ENCODE measurements at places on chromosomes 2 and 18.

DNA sequence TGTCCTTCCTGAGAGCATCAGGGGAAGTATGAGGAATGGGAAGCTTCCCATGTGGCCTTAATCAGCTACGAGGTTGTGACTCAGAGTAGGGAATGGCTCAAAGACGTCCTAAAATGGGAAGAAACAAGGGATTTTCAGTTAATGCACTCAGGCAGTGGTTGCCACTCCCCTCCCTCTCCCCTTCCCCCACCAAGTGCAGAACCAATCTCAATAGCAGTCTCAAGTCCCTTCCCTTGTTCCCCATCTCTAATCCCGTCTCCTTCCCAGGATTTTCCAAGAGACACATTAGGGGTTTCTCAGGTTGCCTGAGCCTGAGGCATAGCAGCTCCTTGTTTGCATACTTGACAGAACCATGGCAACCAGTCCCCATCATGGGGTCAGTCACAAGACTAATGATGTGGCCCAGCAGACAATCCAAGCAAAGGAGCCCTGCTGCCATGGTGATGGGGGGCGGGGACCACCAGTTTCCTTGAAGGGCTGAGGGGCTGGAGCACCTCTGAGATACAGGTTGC lies 18.2 kb upstream of the RESP18 start:
- no peak for DNase-seq

DNA sequence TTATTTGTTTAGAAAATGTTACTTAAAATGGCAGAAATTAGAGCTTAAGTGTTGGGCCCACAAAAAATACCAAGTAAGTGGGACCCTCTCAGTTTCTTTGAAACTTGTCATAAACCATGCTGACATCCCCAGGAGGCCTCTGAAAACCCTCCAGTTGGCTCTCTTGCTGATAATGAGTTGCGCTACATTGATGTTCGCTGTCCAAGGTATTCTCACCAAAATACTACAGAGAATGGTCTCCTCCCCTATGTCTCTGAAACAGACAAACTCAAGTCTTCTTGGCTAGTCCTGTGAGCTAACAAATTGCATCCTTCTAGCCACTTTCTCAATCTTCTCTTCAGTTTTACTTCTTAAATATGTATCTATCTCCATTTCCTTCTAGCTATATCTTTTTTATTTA lies 669.4 kb downstream of the IRS1 start:
- peak; percentile 25 for DNase-seq

- no peak for DNase-seq
Observed at GRCh38 chr2:211259831-211260476, 703.6 kb downstream of the CPS1 start.

GRCh38 chr18:38759457-38759856 lies 1193.9 kb upstream of the CELF4 start:
- no peak for DNase-seq

DNA sequence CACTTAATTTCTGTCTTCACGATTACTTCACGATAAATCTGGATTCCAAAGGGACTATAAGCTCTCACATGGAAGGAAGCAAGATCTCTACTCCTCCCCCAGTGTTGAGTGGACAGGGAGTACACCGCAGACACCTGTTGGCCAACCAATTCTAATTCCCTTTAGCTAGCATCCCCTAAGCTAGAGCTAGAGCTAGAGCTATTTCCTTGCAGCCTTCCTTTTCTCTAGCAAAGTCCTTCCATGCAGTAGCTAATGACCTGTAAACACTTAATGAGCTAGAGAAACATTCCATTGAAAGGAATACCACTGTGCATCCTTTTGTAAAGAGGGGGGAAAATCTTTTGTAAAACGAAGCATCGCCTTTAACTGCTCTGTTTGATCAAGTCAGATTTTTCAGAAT lies 56.5 kb downstream of the BCL11A start:
- no peak for DNase-seq

DNA sequence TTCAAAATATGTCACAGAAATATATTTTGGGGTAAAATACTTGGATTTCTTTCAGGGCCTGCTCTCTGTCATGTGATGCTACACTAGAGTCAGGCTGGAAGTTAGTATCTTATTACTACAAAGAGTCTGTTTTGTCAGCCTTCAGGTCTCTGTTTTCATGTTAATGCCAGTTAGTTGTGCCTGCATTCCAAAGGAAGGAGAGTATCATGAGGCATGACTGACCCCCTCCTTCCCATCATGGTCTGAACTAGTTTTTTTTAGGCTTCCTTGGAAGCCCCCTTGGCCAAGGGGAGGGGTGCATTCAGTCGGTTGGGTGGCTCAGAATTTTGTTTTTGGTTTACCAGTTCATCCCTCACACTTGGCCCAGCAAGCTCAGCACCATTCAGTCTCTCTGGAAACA lies 318.0 kb downstream of the ALK start:
- DNase-seq, result no peak

GRCh38 chr18:7524786-7525185 lies 42.3 kb upstream of the PTPRM start:
- DNase-seq, result no peak

DNA sequence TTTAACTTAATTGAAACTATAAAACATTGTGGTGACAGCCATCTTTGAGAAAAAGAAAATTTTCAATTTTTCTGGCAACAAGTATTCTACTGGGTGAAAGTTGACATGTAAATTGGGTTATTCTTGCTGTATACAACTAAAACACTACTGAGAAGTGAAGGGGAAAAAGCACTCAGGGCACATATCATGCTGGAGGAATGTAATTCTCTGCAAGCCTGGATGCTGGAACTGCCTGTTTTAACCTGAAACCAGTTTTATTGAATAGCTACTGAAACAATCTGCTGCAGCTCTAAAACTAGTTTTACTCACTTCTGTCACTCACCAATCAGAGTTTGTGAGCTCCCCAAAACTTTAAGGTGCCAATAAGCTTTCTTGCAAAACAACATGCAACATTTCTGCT lies 1136.0 kb downstream of the LRP1B start:
- no peak for DNase-seq

GRCh38 chr2:170047331-170048065 lies 130.4 kb upstream of the MYO3B start:
- no peak for DNase-seq

DNA sequence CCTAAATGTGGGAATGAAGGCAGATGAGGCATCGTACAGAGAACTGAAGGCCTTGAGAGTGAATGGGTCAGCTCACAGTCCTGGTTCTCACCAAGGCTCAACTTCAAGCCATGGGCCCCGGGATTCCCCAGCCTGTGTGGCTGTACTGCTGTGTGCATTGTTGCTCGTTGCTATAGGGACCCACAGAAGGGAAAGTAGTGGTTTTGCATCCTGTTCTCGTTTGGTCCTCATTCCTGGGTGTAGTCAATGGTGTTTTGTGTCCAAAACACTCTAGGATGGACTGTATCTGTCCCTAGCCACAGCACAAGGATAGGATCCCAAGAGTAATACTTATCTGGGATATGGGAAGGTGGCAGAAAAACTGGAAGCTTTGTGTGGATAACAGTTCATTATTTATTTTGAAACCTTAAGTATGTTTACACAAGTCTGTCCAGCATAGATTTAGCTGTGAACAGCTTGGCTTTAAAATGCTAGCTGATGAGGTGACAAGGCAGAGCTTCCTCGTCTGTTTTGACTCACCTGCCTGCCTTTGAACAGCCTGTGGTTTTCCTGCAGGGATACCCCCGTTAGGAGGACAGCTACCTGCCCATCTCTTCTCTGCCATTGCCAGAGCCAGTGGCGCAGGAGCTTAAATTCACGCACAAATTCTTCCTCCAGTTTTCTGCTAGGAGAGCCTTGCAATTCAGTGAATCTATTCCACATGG lies 85.0 kb downstream of the WDSUB1 start:
- DNase-seq, result no peak

DNA sequence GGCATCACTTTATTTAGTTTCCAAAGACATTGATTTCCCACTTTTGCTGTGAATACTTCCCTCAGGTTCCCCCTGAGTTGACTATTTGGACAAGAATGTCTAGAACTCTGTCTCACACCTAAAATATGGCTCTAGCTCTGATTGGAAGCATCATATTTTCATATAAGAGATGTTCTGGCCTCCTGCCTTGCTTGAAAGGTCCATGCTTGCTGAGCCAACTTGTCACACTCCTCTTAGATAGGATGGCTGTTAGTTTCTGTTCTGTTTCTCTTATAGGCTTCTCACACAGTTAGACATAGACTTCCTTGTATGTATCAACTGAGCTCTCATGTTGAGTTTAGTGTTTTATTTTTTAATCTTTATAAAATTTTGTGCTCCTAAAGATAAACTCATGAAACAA lies 87.1 kb downstream of the CNTNAP5 start:
- DNase-seq, result no peak

GRCh38 chr2:168136392-168136977 lies 110.9 kb downstream of the STK39 start:
- peak; percentile 68 for DNase-seq

GRCh38 chr2:64515086-64515485 lies 9.0 kb upstream of the AFTPH start:
- DNase-seq, result no peak

GRCh38 chr2:218257390-218257981 lies 3.3 kb upstream of the GPBAR1 start:
- peak; percentile 81 for DNase-seq

GRCh38 chr18:34911661-34912384 lies 129.4 kb upstream of the MAPRE2 start:
- no peak for DNase-seq

DNA sequence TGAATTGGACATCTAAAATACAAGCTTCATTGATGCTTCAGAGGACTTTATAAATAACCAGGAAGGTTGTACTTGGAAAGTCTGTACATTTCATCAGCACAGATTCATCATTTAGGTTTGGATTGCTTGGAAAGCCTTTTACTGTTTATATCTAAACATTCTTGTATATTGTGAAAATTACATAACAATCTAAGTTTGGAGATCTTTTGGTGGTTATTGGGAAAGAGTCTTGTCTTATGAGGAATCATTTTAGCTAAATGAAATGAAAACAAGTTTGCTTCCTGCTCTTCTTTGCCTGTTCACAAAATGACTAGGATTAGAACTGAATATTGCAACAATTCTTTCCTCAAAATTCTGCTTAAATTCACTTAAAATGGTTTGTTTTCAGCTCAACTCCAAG lies 79.3 kb downstream of the ABI2 start:
- DNase-seq, result no peak

DNA sequence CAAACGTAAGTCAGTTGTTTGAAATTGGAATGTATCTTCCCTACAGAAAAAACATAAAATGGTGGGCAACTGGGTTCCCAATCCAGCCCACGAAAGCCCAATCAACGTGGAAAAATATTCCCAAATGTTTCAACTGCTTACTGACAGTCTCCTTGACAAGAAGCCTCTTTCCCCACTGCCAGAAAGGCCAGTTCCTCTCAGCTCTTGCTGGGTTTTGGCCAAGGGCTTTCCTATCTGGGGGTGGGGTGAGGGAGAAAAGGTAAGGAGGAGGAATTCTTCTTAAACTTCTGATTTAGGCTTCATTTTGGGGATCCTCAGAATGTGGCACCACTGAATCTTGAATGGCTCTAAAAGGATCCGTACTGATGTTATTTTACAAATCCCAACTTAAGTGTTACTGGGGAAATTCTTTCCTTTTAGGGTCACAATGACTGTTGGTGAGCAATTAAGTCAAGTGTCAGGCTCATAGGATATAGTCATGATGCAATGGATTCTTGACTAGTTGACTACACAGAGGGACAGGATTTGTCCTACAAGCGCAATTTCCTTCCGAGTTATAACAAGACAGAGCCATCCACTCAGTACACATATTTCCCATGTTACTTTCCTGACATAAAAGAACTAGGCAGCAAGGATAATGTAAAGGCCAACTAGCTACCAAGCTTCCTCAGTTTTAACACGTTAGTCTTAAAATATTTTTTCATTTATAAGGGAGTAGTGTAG lies 73.6 kb downstream of the SPRED2 start:
- no peak for DNase-seq

- DNase-seq, result no peak
Observed at GRCh38 chr2:221255862-221256261, 316.2 kb downstream of the EPHA4 start.

GRCh38 chr2:191064590-191064989 lies 50.6 kb upstream of the STAT1 start:
- peak; percentile 68 for DNase-seq

- DNase-seq, result no peak
Observed at GRCh38 chr2:199364153-199364552, 93.6 kb downstream of the SATB2 start.

DNA sequence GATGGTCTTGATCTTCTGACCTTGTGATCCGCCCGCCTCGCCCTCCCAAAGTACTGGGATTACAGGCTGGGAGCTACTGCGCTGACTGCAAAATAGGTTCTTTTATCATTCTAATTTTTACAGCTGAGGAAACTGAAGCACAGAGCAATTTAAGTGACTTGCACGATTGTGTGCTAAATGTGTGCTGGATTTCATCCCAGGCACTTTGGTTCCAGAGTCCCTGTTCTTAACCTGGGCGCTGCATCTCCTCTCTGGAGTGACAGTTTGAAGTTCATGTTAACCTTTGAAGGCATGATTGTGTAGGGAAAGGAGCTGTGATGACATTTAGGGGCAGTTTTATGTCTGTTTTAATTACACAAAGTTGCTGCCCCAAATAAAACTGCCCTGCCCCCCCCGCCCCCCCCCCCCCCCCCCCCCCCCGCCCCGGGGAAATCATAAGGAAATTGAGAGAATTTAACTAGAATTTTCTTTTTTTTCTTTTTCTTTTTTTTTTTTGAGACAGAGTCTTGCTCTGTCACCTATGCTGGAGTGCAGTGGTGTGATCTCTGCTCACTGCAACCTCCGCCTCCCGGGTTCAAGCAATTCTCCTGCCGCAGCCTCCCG lies 5.6 kb downstream of the ACSL3 start:
- DNase-seq, result no peak

DNA sequence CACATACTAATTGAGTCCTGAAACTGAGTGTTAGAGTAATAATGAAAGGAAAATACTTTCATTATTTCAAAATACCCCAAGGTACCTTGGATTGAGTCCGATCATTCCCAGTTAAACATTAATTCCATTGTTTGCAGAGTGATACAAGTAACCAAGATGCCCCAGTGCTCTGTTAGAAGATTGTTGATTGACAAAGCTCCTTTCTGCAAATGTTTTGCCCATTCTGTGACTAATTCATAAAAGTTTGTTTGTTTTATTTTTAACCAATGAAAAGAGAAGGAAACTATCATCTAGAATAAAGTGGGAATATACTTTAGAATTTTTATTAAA lies 124.0 kb downstream of the GULP1 start:
- no peak for DNase-seq

- DNase-seq, result no peak
Observed at GRCh38 chr18:1993866-1994265, 577.4 kb downstream of the METTL4 start.
